Stimulated activated naive CD4-positive, alpha-beta T cell (primary cell): ENCODE measurements at places on chromosomes 1 and 21.
A peak's percentile ranks its signal among the peaks of the same experiment; 100 is the strongest.

GRCh38 chr1:188270497-188270896 is 1441.7 kb downstream of the PLA2G4A start:
- DNase-seq, result no peak

- DNase-seq, result no peak
These were observed 15.4 kb upstream of the RBM34 start for GRCh38 chr1:235176486-235176885.

- DNase-seq, result peak; percentile 82
These were observed at the start of gene MAPKAPK2 for GRCh38 chr1:206684478-206685333. MAPKAPK2 (plus strand) TSS chr1:206684905; CDS start chr1:206685230, 325 bp downstream.

GRCh38 chr1:220708936-220709801 is 19.0 kb downstream of the C1orf115 start:
- DNase-seq, result no peak

DNA sequence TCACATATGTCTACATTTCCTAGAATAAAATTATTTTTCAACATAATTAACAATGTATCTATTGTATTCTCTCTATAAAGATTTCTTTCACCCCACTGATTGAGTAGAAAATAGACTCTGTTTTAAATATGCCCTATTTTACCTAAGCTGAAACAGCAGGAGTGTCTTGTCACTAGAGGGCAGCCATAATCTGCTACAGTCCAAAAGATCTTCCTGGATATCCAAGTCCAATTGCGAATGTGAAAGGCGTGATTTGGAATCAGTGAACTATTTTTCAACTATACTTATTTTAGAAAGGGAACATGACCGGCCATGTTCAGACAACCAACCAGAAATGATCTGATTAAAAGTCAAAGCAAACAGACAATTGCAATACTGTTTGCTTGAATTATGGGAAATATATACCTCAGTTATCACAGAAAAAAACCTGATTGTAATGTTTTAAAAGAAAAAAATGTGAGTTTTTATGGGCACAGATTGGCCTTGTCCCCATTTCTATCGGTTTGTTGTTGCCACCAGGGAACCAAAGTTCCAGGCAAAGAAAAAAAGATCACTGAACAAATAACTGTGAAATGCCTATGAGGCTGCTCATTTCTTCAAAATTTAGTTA is 1211.0 kb upstream of the ADGRL4 start:
- no peak for DNase-seq

- no peak for DNase-seq
These were observed 148.5 kb downstream of the GDAP2 start for GRCh38 chr1:117780687-117781475.

GRCh38 chr21:39088831-39089380 is 94.3 kb downstream of the PSMG1 start:
- no peak for DNase-seq

DNA sequence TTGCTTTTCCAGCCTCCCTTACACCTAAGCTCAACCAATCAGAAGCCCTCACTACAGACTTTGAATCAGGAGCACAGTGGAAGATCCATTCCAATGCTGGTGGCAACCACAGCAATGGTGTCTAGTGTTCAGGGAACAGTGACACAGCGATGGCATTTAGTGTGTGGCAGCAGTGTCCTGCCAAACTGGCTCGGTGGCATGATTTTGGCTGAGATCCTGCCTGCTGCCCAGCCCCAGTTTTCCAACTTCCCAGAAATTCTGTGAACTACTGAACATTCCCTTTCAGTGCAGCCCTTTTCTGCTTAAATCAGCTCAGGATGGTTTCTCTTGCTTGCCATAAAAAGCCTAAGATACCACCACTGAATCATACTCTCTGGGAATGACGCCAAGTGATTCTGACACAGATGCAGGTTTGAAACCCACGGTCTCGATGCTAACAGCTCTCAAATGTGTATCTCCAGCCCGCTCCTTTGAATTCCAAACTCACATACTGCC is 8.8 kb downstream of the ASAP3 start:
- no peak for DNase-seq

DNA sequence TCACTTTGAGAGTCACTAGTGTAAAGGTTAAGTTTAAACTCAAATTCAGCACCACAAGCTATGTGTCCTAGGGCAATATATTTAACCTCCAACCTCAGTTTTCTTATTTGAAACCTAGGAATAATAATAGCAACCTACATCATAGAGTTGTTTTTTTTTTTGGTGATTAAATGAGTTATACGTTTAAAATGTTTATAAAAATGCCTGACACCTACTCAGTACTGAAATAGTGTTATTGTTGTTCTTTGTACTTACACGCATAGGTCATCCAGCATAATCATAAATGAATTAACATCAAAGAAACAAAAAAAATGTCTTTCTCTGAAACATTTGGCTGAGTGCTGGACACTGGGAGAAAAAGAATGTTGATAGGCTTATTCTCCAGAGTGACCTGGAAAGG is 266.8 kb upstream of the PRMT6 start:
- DNase-seq, result no peak

DNA sequence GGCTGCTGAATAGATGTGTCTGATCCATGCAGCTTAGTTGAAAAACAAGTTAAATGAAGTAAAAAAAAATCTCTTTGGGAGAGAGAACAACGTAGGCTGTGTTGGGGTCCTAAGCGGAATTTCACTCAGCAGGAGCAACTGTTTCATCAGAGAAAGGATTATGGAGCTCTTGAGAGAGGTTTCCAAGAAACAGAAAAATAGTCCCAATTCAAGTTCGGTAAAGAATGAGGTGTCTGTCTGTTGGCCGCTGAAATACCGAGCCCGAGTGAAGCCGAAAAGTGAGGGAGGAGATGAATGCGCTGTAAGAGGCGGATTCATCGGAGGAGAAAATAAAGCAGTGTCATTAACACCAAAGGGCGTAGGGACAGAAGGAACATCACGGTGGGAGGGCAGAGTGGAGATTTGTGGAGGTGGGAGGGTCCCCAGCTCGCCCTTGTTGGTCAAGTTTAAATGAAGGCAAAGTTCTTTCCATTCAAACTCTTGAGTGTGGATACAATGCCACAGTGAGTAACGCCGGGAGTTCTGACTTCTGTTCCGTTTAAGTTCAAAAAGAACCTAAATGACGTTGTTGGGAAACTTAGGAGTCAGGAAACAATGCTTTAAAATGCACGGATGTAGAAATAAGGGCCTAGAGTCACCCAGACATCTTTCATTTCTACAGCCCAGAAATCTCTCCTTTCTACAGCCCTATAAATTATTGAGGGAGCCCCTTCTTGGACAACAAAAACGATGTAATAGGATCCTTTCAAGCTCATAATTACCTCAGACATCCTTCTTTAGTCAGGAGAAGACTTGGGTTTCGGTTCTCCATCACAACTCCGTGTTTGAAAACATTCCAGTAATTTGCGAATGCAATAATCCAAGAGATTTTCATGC is 15.6 kb upstream of the SLC45A1 start:
- DNase-seq, result no peak

DNA sequence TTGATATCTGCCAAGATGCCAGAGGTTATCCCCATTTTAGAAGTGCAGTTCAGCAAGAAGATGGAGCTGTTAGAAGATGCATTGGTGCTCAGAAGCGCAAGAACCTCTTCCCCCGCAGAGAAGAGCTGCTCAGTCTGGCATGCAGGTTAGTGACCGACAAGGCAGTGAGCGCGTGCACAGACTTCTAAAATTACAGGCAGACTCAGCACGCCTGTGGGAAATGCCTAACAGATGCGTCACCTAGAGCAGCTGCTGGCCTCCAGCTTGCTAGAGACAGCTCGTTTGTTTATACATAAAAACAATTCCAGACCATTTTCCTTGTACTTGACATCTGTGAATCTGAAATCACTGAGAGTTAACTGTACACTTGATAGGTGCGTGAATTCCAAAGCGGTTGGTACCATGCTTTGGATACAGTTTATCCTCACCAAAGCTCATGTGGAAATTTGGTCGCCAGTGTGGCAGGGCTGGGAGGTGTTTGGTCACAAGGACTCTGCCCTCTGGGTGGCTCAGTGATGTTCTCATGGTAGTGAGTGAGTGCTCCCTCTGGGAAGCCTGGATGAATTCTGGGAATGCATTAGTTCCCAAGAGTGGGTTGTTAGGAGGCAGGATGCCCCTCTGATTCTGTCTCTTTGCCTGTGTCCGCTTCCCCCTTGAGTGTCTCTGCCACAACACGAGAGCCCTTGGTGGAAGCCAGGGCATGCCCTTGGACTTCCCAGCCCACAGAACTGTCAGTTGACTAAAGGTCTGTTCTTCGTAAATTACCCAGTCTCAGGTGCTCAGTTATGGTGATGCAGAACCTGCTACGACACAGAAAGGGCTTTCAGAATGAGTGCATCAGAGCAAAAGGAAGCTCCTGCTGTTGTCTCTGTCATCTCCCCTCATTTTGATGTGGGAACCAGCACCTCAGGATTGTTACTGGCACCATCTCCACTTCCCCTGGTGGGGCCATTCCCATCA is 24.4 kb downstream of the SNAP47 start:
- DNase-seq, result no peak

DNA sequence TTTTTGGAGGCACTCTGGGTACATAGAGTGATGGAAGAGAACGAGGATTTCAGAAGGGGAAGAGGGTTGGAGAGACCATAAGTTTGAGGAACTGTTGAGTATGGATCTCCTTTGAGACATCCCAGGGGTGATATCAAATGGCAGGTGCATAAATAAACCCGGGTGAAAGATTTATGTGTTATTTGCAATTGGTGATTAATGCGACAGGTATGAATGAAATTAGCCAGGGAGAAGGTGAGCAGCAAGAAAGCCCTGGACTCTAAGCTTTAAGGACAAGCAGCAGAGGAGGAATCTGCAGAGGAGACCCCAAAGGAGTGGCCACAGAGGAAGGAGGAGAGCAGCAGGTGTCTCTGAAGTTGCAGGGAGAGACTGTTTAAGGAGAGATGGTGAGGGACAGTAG is 8.8 kb upstream of the REN start:
- no peak for DNase-seq

DNA sequence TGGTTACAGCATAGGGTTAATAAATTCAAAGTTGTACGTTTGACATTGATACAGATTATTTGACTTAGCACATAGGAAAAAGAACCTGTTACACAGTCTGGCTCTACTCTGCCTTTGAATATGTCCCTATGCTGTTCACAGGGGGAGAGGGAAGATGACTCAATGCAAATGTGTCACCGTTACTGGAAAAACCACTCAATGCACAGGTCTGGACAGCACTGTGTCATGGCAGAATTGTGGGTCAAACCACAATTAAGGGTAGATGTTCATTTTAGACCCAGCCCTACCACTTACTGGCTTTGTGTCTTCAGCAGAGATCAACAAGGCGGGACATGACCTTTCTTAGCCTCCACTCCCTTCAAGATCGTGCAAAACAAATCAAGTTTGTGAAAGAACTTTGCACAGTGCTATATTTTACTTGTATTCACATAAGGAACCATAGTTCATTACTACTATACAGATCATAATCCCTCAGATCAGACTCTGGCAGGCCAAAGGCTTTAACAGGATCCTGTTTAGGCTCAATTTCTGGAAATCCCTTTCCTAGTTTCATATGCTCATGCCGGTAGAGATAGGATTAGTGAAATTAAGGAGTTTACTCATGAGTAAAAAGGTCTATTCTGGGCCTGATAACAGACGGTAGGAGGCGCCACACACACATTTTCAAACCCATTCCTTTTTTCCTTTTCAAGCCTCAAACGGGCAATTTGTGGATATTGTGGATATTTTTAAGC is 22.1 kb downstream of the EIF2D start:
- no peak for DNase-seq

DNA sequence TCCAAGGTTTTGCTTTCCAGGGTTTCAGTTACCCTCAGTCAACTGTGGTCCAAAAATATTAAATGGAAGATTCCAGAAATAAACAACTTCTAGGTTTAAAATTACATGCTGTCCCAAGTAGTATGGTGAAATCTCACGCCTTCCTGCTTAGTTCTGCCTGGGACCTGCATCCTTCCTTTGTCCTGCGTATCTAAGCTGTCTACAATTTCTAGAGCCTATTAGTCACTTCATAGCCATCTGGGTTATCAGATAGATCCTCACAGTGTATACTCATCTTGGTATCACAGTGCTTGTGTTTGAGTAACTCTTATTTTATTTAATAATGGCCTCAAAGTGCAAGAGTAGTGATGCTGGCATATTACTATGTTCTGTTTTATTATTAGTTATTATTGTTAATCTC is 157.7 kb downstream of the ROR1 start:
- no peak for DNase-seq

- no peak for DNase-seq
These were observed 973 bp downstream of the C1orf74 start for GRCh38 chr1:209783386-209783785.

GRCh38 chr1:173355281-173356031 is 121.7 kb upstream of the PRDX6 start:
- DNase-seq, result no peak

GRCh38 chr1:117669572-117669971 is 63.7 kb downstream of the TENT5C start:
- DNase-seq, result no peak

GRCh38 chr21:15421441-15421881 is 308.3 kb upstream of the USP25 start:
- no peak for DNase-seq

DNA sequence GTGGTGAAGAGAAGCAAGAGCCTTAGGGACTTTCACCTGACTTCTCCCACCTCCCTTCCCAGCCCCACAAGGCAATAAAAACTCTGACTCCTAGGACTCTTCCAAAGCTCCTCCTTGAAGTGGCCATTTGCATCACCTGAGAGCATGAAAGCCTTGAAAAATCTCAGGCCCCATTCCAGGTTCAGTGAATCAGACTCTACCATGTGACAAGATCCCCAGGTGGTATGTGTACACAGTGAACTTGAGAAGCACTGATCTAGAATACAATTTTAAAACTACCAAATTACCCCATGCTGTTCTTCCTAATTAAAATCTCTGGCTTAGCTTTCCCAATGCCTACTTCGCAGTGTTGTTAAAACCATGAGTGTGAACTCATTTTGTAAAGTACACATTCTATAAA is 195.1 kb upstream of the SAMSN1 start:
- DNase-seq, result no peak

DNA sequence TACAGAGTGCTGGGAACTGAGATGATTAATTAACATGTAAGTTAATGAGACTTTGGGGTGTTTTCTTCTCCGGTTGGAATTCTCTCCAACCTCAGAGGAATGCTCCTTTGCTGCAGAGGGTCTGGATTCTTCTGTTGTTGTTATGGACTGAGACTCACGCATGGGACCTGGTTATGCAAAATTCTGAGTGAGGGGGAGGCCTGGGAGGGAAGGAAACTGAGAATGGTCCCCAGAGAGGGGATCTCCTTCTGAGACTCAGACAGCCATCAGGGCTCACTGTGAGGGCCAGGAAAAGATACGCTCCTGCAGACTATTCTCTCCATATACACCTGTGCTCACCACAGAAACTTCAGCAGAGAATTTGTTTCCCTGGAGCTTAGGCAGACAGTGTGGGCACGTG is 56.3 kb downstream of the HTR6 start:
- no peak for DNase-seq

GRCh38 chr1:82934074-82934473 is 1064.9 kb downstream of the TTLL7 start:
- DNase-seq, result no peak
